Diencephalon (tissue), 1 donor: ENCODE measurements at places on chromosomes 6 and 20. TPM values are rescaled to one million over a fixed set of nuclear protein-coding genes. Genes with fewer than 3 reads are reported as not detected.

The CD109 gene
- total RNA-seq: 2.3 TPM

The DNAAF9 gene
- 42.0 TPM for total RNA-seq

The RGS17 gene
- 81.2 TPM for total RNA-seq

The EPPIN gene
- not detected for total RNA-seq

The GGTLC1 gene
- not detected for total RNA-seq

The CLVS2 gene
- total RNA-seq: 43.6 TPM
